ENCODE measurements at places on chromosomes 6 and 20.

- DNase-seq = no peak
Observed at GRCh38 chr6:37871616-37872372, 52.3 kb downstream of the ZFAND3 start.

DNA sequence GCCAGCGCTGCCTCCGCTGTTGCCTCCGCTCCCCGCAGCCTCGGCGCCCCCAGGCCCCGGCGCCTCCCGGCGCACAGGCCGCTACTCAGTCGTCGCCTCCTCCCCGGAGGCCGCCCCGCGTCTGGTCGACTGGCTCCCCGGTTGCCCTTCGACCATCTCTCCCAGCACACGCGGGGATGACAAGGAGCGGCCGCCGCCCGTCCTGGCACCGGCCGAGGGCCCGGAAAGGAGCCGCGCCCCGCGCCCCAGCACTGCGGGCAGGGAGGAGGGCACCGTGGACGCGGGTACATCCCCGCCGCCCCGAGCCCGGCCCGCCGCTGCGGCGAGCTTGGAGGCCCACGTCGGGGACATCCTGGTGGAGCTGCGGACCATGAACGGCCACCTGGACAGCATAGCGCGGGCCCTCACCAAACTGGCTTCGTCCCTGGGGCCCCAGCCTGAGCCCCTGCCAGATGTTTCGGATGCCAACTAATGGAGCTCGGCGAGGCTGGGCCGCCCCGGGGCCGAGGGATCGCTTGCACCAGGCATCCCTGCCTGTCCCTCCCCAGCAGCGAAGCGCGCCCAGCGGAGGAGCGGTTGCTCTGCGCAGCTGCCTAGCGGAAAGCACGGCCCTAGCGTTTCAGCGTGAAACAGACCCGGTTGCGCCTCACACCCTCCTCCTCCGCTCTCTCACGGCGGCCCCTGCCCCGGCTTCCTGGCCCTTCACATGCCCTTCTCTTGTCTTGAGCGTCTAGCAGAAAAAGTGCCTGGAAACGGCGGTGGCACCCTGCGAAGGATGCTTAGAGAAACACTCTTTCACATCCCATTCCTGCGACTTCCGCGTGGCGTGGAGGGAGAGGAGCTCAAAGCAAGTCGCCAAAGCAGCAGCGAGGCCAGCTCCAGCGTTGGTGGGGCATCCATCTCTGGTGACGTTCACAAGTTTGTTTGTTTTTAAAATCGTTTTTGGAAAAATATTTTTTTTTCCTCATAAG, 285.8 kb upstream of the SUPT3H start:
- no peak for DNase-seq

GRCh38 chr20:13913572-13913971, 76.8 kb downstream of the SEL1L2 start:
- no peak for DNase-seq

- no peak for DNase-seq
Observed at GRCh38 chr6:148760568-148761526, 14.0 kb downstream of the UST start.

GRCh38 chr20:33004141-33004751, at the start of gene SUN5:
Gene SUN5, minus strand, starts transcription at chr20:33004433. Its CDS starts 93 bp downstream, at chr20:33004340.
- no peak for DNase-seq
